T-helper 17 cell (primary cell): ENCODE measurements at places on chromosomes 7 and 10.
A peak's percentile ranks its signal among the peaks of the same experiment; 100 is the strongest.

DNA sequence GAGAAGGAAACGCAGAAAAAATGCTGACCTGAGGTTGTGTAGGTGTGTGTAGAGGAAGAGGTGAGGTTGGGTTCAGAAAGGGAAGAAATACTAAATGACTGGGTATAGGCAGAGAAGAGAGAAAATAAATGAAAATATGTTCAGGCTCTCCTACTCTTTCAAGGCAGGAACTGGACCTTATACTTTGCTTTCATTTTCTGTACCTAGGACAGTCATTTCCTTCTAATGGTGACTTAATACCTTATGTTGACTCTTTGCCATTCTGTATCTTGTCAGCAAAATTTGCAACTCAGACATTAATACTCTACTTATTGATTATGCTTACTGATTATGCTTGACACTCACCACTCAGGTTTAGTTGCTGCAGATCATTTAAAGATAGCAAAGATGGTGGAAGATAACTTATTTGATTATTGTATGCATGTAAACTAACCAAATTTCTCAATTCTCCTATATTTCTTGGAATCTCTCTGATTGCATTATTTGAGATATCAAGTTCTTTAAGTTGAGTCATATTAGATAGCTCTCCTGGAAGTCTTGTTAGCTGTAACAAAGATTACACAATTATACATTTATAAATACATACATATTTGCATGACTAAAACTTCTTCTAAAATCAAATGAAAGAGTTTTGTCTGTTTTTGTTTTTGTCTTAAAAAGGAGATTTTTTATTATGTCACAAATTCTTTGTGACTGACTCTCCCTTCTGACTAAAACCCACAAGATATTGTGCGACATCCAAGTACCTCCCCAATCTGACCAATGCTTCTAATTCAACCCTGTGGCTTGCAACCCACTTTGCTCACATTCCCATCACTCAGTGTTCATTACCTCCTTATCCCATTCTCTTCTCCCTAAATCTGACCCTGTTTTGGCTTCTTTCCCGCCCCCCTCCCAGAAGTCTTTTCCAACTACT is 20.0 kb downstream of the LRRD1 start:
- no peak for DNase-seq
- no peak overlapping the region for H3K27ac ChIP-seq
- peaks cover 6% of the 10 kb centered on the region for H3K4me1 ChIP-seq
- peaks cover 3% of the 10 kb centered on the region for H3K36me3 ChIP-seq

- H3K4me1 ChIP-seq = no peaks in the 10 kb centered on the region
- H3K27me3 ChIP-seq = peaks cover 39% of the 10 kb centered on the region
- DNase-seq = no peak
- no peak overlapping the region for H3K4me3 ChIP-seq
- no peaks in the 10 kb centered on the region for H3K36me3 ChIP-seq
Observed at GRCh38 chr10:27399871-27400270, 104.2 kb upstream of the RAB18 start.

GRCh38 chr7:106563466-106564150 is 97.3 kb downstream of the CCDC71L start:
- no peaks in the 10 kb centered on the region for H3K36me3 ChIP-seq
- no peak overlapping the region for H3K4me3 ChIP-seq
- no peak overlapping the region for H3K27ac ChIP-seq
- no peaks in the 10 kb centered on the region for H3K27me3 ChIP-seq
- no peak for DNase-seq
- H3K4me1 ChIP-seq = no peaks in the 10 kb centered on the region

DNA sequence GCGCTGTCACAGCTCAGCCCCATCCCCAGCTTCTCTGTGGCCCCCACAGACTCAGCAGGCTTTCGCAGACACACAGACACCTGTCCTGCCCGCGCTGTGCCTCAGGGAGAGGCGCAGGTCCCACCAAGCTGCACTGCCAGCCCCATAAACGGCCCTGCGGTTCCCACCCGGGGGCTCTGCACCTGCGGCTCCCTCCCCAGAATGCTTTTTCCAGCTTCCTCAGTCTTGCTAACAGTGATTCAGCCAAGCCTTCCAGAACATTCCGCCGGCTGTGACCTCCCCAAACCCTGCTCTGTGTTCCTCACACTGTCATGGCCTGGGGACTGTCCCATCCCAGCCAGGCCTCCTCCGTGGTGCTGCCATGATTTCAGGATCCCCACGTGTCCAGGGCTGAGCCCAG is 27.8 kb upstream of the TNRC18 start:
- H3K27ac ChIP-seq = no peak overlapping the region
- DNase-seq = no peak
- peaks cover 5% of the 10 kb centered on the region for H3K27me3 ChIP-seq
- peaks cover 4% of the 10 kb centered on the region for H3K4me1 ChIP-seq
- H3K4me3 ChIP-seq = no peak overlapping the region

GRCh38 chr10:33365301-33365700 is 30.8 kb upstream of the NRP1 start:
- no peaks in the 10 kb centered on the region for H3K27me3 ChIP-seq
- H3K4me1 ChIP-seq = no peaks in the 10 kb centered on the region
- no peaks in the 10 kb centered on the region for H3K36me3 ChIP-seq
- no peak for DNase-seq
- no peak overlapping the region for H3K27ac ChIP-seq

DNA sequence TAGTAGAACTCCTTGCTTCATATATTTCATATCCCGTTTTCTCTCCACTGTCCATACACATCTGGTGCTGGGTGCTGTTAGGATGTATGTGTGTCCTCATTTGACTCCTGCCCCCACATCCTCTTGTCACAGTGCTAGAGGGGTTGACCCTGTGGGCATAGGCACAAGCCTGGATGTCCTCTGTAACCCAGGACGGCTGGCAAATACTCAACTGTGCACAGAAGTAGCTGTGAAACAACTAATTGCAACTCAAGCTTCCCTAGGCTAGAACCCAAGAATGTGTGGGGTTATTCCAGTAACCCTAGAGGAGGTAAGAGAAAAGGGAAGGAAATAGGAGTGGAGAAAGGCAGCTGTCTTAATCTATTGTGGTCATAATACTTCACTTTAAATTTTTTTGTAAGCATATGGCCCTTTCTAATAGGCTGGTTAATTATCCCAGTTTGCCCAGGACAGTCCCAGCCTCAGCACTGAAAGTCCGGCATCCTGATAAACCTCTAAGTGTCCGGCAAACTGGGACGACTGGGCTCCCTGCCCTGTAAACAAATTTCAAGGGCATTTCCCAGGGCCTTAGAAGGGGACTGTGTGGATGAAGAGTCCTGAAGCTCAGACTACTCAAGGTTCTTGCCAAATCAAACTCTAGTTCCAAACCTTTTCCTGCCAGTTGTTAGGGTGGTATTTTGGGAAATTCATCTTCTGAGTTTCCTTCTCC is 283.2 kb upstream of the CELF2 start:
- H3K4me3 ChIP-seq = no peak overlapping the region
- no peaks in the 10 kb centered on the region for H3K4me1 ChIP-seq
- DNase-seq = no peak
- no peaks in the 10 kb centered on the region for H3K36me3 ChIP-seq
- peaks cover 20% of the 10 kb centered on the region for H3K27me3 ChIP-seq

GRCh38 chr10:35042783-35043182 is 47.4 kb downstream of the CUL2 start:
- H3K4me3 ChIP-seq = no peak overlapping the region
- no peaks in the 10 kb centered on the region for H3K27me3 ChIP-seq
- DNase-seq = no peak
- peaks cover 7% of the 10 kb centered on the region for H3K4me1 ChIP-seq

GRCh38 chr10:5648494-5649457 is 17.6 kb downstream of the ASB13 start:
- no peak overlapping the region for H3K4me3 ChIP-seq
- H3K4me1 ChIP-seq = peaks cover 11% of the 10 kb centered on the region
- DNase-seq = no peak
- peaks cover 6% of the 10 kb centered on the region for H3K36me3 ChIP-seq

DNA sequence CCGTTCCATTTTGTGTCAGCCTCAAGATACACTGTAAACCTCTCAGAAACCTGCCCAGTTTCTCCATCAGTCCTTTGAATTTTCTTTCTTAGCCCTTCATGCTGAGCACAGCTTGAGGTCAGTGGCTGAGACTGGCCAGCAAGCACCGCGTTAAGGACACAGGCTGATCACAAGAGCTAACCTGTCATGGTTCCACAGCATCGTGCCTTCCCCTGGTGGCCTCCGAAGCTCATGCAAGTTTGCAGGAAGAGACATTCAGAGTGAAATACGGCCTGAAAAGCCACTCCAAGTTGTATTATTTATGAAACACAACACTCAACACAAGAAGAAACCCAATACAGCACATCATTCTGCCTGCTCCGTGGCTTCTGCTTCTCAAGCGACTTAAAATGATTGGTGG is 57.0 kb upstream of the PFKP start:
- no peak overlapping the region for H3K27ac ChIP-seq
- no peaks in the 10 kb centered on the region for H3K4me1 ChIP-seq
- no peak for DNase-seq
- H3K4me3 ChIP-seq = no peak overlapping the region
- peaks cover 5% of the 10 kb centered on the region for H3K36me3 ChIP-seq

DNA sequence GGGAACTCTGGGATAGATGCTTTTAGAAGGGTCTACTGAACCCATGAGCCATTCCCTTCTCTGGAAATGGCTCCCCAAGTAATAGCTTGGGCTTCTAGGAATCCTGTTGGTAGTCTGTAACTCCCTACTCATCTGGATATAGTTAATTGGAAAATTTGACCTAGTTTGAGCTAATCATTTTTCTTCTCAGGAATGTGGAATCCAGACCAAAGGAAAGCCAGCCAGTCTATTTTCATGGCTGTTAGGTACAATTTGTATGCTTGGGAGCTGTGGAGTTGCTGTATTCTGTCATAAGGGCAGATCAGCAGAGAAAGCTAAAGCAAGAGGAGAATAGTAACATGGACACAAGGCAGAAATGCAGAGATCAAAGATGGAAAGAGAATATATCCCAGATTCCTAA is 71.6 kb upstream of the C1GALT1 start:
- H3K27ac ChIP-seq = no peak overlapping the region
- H3K4me1 ChIP-seq = peaks cover 3% of the 10 kb centered on the region
- no peak overlapping the region for H3K4me3 ChIP-seq
- H3K36me3 ChIP-seq = no peaks in the 10 kb centered on the region

DNA sequence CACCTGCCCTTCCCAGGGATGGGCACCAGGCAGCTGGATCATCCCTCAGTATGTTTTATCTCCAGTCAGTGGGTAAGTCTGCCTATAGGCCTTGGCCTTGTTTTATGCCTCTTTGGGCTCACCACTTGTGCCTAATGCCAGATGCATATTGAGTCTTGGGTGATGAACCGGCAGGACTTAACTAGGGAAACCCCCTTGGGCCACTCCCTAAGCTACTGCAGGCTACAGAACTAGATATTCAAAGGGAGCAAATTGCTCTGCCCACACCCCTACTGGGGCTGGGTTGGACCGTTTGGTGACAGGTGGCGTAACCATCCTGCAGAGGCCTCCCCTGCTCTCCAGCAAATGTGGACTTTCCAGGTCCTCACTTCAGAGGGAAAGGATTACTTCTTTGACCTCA is 115.7 kb upstream of the GDF10 start:
- no peaks in the 10 kb centered on the region for H3K27me3 ChIP-seq
- no peak for DNase-seq
- H3K4me3 ChIP-seq = no peak overlapping the region
- peaks cover 5% of the 10 kb centered on the region for H3K4me1 ChIP-seq
- H3K27ac ChIP-seq = no peak overlapping the region

DNA sequence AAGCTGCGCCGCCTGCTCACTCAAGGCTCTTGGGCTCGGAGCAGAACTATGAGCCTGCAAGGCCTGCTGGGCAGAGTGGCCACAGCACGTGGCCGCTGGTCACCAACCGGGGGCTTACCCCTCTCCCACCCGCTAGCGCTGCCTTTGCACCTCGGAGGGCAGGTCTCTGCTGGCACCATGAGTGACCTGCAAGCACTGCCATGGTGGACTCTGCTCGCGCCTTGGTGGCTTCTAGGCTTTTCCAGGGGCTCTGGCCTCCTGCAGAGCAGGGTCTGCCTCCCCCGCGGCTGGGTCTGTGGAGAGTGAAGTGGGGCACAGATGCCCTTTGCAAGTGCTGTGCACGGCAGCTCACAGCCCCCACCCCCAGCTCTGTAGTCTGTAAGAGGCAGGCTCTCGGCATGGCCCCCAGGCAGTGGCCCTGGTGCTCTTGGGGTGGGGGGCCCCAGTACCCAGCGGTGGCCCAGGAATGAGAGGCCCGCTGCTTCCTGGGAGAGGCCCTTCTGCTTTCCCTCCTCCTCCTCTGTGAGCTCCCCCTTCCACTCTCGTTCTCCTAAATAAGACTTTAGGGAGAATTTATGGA is 119.6 kb downstream of the INPP5A start:
- H3K4me3 ChIP-seq = no peak overlapping the region
- peaks cover 4% of the 10 kb centered on the region for H3K4me1 ChIP-seq
- peaks cover 5% of the 10 kb centered on the region for H3K36me3 ChIP-seq
- no peak overlapping the region for H3K27ac ChIP-seq

GRCh38 chr7:23765943-23766342 is 55.9 kb downstream of the STK31 start:
- H3K36me3 ChIP-seq = no peaks in the 10 kb centered on the region
- no peak overlapping the region for H3K27ac ChIP-seq
- H3K27me3 ChIP-seq = peaks cover 7% of the 10 kb centered on the region

DNA sequence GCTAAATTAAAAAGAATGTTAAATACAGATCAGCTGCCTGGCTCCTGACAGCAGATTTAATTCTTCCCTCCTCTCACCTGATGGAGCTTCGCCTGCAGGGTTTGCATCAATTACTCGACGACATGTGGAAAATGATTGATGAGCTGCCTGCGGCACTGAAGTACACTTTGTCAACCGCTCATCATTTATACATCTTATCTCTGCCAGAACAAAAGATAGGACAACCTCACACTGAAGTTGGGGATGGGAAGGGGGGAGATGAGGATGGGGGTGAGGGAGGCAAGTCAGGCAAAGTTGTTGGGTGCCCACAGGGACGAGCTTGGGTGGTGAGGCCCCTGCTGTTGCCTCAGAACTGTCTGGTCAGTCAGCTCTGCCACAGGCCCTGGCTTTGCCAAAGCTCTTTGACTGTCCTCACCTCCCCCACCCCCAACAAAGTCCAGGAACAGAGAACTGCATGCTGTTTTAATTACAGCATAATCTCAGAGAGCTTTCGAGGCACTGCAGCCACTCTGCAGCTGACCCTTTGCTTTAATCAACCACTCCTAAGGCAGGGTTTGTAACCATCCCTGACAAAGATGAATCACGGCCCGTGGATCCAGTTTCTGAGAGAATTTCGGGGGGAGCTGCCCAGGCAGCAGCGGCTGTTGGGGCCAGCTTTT is 702.3 kb downstream of the LRMDA start:
- no peak overlapping the region for H3K27ac ChIP-seq
- no peaks in the 10 kb centered on the region for H3K36me3 ChIP-seq
- no peak for DNase-seq

GRCh38 chr7:74453322-74454011 is at the start of gene GTF2IRD1:
TSS of gene GTF2IRD1 (plus strand) at chr7:74453906. CDS start at chr7:74508081, 54,175 bp downstream.
- peaks cover 15% of the 10 kb centered on the region for H3K4me1 ChIP-seq
- H3K27ac ChIP-seq = peak within 1 kb of the TSS; percentile 97
- DNase-seq = peak; percentile 23
- H3K36me3 ChIP-seq = no peaks in the 10 kb centered on the region
- peak within 1 kb of the TSS; percentile 89 for H3K4me3 ChIP-seq
